ENCODE measurements at places on chromosomes 4 and X.
A peak's percentile ranks its signal among the peaks of the same experiment; 100 is the strongest.

GRCh38 chrX:150200361-150200760, 162.8 kb upstream of the MAMLD1 start:
- no peak for DNase-seq

DNA sequence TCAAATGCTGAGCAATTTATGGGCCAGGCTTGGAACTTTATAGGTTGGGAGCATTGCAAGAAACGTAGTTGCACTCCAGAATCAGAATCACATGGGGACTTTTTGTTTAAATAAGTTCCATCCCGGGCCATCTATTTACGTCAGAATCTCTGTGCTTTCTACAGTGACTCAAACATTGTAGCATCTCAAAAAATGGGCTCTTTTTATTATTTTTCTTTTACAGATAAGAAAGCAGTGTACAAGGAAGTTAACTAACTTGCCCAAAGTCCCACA, 10.2 kb downstream of the CC2D2A start:
- DNase-seq, result no peak

GRCh38 chrX:28922106-28922505, 334.9 kb downstream of the IL1RAPL1 start:
- no peak for DNase-seq

DNA sequence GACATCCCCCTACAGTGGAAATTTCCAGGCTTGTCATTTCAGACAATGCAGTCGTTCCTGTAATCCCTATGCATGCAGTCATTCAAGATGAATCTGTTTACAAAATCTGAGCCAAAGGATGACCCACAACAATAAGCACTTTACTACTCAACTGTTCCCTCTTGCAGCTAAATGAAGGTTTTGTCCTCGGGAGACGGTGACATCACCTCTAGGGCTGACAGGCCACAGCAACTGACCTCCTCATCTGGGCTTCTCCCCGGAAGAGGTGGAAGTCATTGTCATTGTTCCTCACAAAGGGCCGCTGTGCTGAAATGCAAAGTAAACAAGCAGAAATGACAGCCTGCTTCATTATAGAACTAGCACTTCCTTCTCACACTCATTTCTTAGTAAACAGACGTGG, 29.2 kb downstream of the CLRN2 start:
- DNase-seq, result peak; percentile 84

- DNase-seq, result no peak
Observed at GRCh38 chr4:85777908-85778631, 303.1 kb downstream of the ARHGAP24 start.

GRCh38 chrX:108947205-108947604, 210.8 kb upstream of the IRS4 start:
- no peak for DNase-seq

DNA sequence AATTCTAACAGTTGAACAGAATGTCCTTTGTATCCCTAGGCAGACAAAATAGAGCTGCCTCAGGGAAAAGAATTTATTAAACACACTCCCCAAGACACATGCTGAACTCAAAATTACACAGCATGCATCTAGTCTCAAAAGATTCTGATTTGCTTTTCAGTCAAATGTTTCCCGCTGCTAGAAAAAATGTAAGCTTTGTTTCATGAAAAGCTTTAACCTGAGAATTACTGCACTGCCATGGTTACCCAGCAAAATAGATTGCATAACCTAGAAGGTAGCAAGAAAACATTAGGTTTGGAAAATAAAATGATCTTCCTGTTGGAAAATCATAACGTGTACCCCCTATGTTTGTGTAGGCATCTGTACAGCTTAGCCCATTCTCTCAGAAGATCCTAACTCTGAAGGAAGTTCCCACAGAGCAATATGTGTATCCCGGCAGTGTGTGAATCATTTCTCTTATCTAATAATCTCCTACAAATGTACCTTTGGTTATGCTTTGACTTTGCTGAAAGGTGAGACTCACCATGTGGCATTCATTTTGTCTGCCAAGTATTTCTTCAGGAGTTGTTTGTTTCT, 646.9 kb downstream of the STPG2 start:
- no peak for DNase-seq

GRCh38 chrX:153791104-153791852, 2.9 kb downstream of the IDH3G start:
- no peak for DNase-seq

DNA sequence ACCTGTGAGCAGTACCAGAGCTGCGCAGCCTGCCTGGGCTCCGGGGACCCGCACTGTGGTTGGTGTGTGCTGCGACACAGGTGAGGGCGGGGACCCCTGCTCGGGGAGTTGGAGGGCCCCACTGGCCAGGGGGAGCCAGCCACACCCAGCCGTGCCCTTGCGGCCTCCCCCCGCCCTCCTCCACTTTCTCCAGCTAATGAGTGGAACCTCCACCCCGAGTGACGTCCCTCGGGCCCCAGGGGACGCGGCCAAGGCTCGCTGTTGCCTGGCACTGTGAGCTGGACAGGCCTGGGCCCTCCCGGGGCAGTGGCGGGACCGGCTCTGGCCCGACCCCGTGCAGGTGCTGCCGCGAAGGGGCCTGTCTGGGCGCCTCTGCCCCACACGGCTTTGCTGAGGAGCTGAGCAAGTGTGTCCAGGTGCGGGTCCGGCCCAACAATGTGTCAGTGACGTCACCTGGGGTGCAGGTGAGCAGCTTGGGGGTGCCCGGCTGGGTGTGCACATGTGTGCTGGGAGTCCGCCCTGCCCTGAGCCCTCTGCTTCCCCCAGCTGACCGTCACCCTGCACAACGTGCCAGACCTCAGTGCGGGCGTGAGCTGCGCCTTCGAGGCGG, 5.6 kb downstream of the PLXNA3 start:
- no peak for DNase-seq

- DNase-seq, result no peak
Observed at GRCh38 chr4:164748375-164748774, 5.6 kb upstream of the SMIM31 start.

DNA sequence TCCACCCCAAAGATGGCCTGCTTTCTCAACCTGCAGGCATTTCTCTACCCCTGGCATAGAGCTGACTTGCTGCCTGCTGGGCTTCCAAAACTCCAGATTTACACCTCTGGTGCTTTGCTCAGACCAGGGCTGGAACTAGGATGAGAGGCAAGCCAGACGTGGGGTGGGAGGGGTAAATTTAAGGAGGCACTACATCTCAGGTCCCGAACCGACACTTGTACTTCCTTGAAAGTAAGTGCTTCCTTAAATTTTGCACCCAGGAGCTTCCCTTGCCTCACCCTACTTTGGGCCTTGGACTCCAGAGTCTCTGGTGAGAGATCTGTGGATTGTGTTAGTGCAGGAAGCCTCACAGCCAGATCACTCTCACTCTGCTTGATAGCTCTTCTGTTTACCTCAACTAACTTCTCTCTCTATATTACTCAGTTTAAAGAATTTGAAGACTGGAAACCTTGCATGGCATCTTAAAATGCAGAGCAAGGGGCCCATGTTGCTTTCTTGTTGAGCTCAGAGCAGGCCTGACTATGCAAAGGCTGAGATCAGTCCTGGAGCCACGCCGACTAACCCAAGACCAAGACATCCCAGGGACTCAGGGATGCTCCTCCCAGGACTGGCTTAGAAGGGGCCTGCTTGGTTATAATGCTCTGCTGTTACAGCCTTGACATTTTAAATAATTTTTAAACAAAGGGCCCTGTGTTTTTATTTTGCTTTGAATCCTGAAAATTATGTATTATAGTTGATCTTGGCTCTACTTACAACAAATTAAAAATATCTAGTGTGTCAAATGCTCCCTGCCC, 145.0 kb upstream of the LEF1 start:
- no peak for DNase-seq

GRCh38 chrX:16739574-16739973, 20.2 kb downstream of the SYAP1 start:
- DNase-seq, result no peak

DNA sequence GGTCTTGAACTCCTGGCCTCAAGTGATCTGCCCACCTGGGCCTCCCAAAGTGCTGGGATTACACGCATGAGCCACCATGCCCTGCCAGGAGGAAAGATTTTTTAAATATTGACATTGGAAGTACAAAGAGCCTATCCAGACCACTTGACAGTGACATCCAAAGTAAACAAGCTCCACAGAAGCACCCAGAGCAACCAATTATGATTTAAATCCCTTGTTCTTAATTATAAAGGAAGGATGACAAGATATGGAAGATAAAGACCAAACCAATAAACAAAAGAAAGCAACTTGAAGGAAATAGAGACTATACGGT, 27.7 kb upstream of the RPL34 start:
- DNase-seq, result no peak

DNA sequence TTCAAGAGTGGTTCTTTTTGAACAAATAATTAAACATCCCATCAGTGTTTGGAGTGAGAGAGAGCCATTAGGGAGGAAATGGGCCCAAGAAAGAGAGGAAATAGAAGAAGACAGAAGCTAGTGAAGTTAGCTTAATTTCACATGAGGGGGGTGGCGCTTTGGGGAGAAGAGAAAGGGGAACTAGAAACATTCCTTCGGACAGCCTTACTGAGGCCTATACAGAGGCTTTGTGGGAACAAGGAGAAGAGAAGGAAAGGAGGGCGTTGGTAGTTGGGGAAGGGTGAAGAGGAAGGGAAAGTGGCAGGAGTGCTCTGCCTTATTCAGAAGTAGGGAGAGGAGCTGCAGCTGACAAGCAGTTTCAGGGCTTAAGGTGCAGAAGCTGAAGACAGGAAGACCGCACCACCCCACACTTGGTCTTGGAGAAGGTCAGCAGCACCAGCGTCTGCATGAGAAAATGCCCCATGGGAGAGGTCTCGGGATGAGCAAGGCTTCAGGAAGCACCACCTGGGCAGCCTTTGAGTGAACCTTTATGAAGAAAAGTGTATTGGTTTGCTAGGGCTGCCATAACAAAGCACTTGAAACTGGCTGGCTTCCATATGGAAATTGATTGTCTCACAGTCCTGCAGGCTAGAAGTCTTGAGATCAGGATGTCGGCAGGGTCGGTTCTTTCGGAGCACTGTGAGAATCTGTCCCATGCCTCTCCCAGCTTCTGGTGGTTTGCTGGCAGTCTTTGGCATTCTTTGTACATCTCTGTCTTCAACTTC, 85.1 kb downstream of the KIT start:
- no peak for DNase-seq

DNA sequence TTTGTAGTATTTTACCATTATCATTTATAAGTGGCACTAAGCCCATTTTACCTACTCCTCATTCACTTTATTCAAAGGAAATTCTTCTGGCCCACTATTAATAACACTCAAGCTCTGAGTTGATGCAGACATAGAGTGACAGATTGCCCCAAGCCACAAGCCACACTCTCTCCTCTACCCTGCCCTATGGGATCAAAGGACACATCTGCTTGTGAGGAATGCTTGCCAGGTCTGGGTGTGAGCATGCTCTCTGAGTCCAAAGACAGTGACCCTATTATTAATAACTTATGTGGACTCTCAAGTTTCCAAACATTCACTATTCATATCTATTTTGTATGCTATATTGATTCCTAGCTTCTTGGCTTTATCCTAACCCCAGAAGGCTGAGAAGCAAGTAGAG, 18.5 kb downstream of the ETNPPL start:
- DNase-seq, result no peak

- DNase-seq, result no peak
Observed at GRCh38 chr4:159540038-159540437, 437.2 kb downstream of the RAPGEF2 start.

GRCh38 chr4:187602339-187603092, 393.1 kb upstream of the ZFP42 start:
- DNase-seq, result no peak

DNA sequence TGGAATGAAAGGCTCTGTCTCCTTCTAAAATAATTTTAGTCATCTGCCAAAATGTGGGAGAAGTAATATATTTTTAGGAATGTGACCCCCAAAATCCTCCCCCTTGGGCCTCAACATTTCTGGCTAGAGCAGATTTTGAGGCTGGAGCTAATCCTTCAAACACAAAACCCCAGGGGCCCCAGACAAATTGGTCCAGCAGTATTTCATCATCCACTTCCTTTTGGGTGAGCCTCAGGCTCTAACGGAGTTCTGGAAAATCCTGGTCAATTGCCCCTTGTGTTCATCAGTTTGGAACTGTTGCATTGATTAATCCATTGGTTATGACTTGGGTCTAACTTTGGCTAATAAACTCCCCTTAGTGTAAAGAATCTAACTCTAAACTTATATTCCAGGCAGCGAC, 67.4 kb upstream of the PCDH19 start:
- no peak for DNase-seq

DNA sequence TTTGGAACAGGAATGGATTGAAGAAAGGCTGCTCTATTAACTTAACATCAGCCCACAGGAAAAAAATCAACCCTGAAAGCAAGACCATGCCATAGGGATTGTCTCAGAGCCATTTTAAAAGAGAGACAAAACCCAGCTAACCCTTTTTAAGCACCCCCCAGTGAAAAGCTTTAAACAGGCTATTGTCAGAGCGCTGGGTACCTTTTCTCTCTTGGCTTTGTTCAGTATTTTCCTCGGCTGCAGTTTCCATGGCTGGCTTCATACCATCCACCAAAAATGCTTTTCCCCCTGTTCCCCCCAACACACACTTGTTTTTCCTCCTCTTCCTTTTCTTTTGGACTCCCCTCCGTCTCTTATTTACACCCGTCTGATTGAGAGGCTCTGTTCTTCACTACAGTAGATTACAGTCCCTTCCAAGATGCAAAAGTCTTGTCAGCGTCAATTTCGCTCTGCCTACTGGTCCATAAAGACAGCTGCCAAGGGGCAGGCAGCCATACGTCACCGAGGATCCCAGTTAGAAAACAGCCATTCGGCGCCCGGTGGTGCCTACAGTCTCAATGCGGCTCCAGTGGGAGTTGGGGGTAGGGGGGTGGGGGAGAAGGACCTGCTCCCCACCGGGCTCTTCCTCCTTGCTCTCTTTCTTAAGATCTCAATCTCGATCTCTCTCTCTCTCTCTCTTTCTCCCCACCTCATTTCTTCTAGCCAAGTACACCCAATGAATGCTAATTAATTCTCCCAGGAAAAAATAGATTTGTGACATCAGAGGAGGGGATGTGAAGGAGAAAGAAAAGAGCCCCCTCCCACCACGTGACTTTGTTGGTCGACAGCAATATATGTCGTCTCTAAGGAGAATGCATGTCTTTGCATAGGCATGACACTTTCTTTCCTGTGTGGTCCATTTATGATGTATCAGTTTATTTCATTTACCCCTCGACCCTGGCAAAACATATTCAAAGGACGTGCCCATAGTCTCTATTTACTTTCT, at the start of gene GPM6B:
TSS of gene GPM6B (minus strand) at position 451 of the 985 bp plus-strand sequence. CDS start at position 262, 189 bp downstream.
- DNase-seq, result peak; percentile 66

- DNase-seq, result no peak
Observed at GRCh38 chr4:73676136-73676535, 55.9 kb upstream of the RASSF6 start.
